ENCODE measurements at places on chromosomes 4 and X.

DNA sequence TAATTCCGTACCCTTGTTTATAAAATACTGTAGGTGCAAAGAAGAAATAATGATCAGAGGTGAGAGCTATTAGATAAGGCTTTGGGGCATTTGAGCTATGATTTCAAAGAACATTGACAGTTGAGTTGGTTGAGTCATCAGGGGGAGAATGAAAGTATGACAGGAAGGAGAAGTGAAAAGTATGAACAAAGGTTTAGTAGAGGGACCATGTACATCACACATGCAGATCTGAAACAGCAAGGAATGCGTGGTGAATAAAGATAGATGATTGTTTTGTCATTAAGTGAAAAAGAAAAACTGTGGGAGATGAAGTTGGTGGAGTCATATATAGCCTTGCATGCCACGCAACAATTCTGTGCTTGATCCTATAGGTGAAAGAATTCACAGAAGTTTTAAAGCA, 163.1 kb downstream of the ARAP2 start:
- DNase-seq = no peak

- DNase-seq = no peak
These were observed 11.1 kb downstream of the RASL11B start for GRCh38 chr4:52873191-52873590.

- DNase-seq = no peak
These were observed 30.4 kb downstream of the COX7B2 start for GRCh38 chr4:46878641-46879040.

- no peak for DNase-seq
These were observed 38.7 kb downstream of the PDLIM5 start for GRCh38 chr4:94490437-94490836.

- no peak for DNase-seq
These were observed 57.3 kb downstream of the GSTCD start for GRCh38 chr4:105765690-105766407.

- DNase-seq = no peak
These were observed 27.9 kb upstream of the FUNDC1 start for GRCh38 chrX:44570522-44570921.

DNA sequence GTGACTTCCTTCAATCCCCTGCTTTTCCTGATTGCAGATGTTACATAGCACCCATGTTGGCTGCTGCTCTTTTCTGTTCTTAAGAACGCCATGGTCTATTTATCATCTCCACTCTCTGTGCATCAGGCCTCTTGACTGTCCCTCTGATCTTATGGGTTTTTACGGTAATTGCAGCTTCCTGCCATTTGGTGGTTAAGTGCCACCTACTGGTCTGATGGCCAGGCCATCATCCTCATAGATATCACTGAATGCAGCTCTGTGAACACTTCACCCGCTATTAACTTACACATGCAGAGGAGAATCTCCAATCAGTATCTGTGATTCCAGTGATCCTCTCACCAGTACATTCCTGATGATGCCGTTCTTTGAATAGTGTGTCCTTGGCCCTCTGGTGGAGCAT, 382.4 kb downstream of the TRAM1L1 start:
- DNase-seq = no peak

DNA sequence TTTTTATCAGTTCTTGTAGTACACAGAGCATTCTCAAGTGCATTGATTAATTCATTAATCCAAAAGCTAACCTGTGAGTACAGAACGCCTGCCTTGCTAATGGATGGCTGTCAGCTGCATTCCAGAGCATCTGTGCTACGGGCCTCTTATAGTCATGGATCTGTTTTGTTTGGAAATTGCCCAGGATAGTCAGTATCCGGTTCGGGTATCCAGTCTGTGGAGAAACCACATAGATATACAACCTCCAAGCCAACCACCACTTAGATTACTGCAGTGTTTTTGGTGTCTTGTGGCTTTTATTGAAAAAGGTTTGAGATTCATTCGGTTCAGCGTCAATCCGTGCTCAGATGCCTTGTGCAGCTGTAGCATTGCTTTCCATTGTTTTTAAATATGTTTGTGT, 4.0 kb downstream of the LAP3 start:
- DNase-seq = no peak

GRCh38 chr4:10353110-10353509, 104.1 kb downstream of the ZNF518B start:
- no peak for DNase-seq

GRCh38 chr4:87073199-87074120, 138.6 kb downstream of the AFF1 start:
- DNase-seq = peak; percentile 85

DNA sequence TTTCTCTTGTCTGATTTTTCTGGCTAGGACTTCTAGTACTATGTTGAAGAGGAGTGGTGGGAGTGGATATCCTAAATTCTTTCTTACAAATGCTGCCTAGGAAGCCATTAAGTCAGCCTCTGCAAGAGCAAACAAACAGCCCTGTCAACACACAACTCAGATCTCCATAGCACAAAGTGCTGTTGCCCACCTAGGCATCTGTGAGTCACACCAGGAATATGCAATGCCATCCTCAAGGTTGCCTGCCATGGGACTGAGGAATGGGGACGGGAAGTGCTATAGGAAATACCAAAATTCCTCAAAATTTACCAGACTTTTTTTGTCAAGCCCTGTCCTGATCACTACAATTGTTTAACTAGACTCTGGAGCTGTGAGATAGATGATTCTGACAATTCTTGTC, 466.9 kb downstream of the FSTL5 start:
- no peak for DNase-seq

- no peak for DNase-seq
These were observed 128.7 kb upstream of the MID1 start for GRCh38 chrX:10749113-10749512.

DNA sequence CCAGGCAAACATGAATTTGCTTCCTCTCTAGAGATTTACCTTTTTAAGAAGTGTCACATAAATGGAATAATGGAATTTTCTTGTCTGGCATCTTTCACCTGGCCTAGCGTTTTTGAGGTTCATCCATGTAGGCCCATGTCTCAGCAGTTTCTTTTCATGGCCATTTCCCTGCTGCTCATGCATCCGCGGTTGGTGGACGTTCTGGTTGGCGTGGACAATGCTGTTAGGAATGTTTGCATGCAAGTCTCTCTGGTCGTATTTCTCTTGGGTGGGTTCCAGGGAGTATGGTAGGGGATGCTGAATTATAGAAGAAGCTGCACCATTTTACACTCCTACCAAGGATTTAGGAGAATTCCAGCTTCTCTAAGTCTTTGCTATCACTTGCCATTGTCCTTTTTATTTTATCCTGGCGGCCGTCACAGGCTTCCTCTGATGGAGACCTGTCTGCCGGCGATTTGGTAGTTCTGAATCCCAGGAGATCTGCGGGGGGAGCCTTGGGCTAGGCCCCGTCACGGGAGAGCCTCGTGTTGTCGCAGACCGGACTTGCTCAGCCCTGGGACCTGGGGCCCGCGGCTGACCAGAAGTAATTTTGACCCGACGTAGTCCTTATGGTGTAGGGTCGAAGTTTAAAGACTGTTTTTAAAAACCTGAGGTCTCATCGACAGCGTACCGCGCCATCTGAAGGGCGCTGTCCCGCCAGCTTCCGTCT, 56.9 kb upstream of the TADA2B start:
- DNase-seq = peak; percentile 19

DNA sequence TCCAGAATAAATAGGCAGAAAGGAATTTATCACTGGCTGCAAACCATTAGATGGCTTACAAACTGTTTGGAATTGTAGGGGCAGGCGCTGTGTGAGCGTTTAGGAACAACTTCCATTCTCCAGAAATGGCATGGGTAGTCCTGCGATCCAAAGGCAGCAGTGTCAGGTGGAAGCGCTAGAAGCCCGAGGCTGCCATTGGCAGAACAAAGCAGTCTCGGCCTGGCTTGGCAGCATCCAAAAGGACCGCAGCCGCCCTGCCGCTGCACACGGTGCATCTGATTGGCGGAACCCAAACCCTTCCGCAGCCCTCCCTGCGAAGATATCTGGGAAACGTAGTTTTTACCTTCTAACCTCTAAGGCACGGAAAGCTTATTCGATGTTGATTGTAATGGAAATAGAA, 23.6 kb upstream of the YTHDC1 start:
- DNase-seq = peak; percentile 1
